ENCODE measurements at places on chromosomes 3 and 15. TPM values are rescaled to one million over a fixed set of nuclear protein-coding genes. Genes with fewer than 3 reads are reported as not detected.

- no peak for DNase-seq
These were observed 24.8 kb upstream of the OXTR start for GRCh38 chr3:8794247-8794646.

GRCh38 chr3:120040813-120041377 is 53.4 kb downstream of the GSK3B start:
- no peak for DNase-seq

The KLHL40 gene
- not detected for total RNA-seq

DNA sequence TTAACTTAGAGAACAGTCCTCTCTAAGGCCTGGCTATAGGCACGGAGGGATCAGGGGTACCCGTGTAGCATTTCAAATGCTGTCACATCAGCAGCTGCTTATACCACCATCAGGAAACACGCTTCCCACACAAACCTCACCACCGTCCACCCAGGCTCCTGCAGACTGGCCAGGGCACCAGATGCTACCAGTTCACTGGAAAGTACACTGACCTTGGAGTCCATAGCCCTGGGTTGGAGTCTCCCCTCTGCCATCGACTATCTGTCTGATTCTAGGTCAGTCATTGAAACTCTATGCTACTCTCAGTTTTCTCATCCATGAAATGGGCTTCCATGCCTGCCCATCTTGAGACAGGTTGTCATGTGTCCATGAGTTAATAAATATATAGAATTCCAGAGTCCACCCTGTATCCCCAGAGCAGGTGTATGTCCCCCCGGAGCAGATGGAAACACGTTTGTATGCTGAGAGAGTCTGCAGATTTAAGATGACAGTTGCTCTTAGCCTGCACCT is 156.0 kb upstream of the SMAD3 start:
- DNase-seq: no peak

- DNase-seq: no peak
These were observed 52.4 kb upstream of the MRPS22 start for GRCh38 chr3:139291276-139292051.

The TAMM41 gene
- 7.8 TPM for total RNA-seq

DNA sequence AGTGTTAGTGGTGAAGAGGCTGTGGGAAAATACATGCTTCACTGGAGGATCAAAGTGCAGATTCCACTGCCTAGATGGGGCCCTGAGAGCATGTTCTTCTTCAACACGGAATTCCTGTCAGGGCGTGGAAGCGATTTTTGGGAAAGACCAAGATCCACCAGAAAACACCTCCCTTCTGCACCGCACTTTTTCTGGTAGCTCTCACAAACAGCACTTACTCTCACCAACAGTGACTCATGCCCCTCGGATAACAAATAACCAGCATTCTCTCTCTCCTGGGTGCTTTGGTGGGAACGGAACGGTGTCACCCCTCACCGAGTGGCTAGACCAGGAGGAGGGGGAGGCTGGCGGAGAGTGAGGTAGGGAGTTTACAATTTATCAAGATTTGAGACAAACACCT is 40.1 kb downstream of the ADAMTSL3 start:
- DNase-seq: no peak

DNA sequence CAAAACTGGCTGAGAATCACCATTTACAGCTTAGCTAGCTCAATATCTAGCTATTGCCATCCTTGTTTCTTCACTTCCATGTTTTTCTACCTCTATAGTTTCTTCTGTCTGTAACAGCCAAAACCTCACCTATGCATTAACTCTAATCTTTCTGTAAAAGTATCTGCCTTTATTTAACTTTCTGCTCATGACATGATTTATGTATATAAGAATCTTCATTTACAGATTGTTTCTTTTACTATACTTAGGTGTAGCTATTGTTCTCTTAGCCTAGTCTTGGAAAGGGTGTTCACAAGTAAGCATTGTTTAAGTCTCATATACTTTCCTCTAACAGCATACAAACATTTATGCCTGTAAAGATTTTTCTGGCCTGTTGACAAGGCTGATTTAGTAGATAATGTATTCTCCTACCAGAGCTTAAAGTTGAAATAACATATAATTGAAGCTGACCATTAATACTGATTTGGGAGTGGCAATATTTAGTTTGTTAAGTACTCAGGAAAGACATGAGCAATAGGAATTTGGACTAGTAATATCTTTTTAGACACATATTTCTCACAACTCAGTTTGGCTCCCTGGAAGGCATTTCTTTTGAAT is 9.4 kb downstream of the FILIP1L start:
- no peak for DNase-seq

The HAPLN3 gene
- 1.0 TPM for total RNA-seq

DNA sequence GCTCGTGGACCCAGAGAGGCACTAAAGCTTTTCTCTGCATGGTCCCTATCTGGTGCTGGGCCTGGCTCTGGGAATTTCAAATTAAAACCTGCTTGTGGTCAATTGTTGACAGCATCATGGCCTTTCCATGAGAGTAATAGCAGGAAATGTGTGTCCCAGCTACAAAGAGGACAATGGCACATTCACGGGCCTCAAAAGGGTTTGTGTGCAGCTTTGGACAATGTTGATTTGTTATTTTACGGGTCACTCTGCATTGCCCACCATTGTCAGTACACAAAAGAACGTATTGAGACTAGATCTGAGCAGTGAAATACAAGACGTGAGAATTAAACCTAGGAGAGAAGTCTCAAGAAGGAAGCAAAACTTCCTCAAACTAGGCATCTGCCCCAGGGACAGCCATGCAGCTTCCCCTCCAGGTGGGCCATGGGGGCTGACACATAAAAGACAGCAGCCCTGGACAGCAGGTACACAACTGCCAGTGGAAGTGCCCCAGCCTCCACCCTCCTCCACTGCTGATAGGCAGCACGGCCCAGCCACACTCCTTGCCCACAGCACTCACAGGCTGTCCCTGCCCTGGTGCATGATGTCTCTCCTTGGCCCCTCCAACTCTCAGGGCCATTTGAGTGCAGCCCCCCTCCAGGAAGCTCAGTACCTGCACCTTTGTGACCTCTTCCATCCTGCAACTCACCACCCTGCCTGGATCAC is 15.9 kb upstream of the LTF start:
- DNase-seq: peak; percentile 34

The GXYLT2 gene
- 0.20 TPM for total RNA-seq

The PPP1R14D gene
- total RNA-seq: not detected

DNA sequence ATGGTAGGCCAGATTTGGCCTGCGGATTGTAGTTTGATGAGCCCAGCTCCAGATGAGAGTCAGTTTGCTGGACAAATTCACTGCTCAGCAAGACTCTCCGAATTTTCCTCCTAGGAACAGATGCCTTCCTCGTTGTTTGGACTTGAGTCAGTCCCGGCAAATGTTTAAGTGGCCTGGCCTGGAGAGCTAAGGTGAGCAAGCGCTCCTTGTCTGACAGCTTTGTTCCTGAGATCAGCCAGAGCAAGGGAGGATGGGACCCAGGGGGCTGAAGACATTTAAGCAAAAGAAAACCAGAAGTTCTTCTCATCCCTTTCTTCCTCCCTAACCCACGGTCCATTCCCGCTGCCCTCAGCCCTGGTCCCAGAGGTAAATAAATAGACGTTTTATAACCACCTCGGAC is 40.3 kb downstream of the POLR2M start:
- no peak for DNase-seq

- DNase-seq: peak; percentile 73
These were observed 191.6 kb downstream of the GAP43 start for GRCh38 chr3:115814778-115815380.

DNA sequence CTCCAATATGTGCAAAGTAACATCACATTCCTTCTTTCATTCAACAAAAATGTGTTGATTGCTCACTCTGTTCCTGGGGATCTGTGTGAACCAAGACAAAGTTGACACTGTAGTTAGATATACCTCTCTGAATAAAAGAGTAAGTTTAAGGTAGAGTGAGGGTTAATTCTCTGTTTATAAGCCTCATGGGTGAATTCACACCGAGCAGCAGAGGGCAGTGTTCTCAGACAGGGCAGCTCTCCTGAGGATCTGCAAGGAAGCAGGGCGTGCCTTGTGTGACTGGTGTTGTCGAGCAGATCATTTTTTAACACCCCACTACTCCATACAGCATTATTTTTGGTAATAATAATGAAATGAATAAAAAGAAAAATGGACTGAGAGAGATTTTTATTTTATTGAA is 34.4 kb downstream of the PAQR9 start:
- DNase-seq: peak; percentile 72

- no peak for DNase-seq
These were observed 30.8 kb downstream of the ACSBG1 start for GRCh38 chr15:78203346-78204225.

The NPRL2 gene
- 15.6 TPM for total RNA-seq

The CCR9 gene
- total RNA-seq: 0.15 TPM

GRCh38 chr15:90099868-90100831 is 2.1 kb downstream of the IDH2 start:
- DNase-seq: peak; percentile 81

- no peak for DNase-seq
These were observed 75.6 kb downstream of the FAM174B start for GRCh38 chr15:92579931-92580470.

GRCh38 chr3:549636-550035 is 353.1 kb downstream of the CHL1 start:
- no peak for DNase-seq

The KLHL6 gene
- total RNA-seq: 0.65 TPM

DNA sequence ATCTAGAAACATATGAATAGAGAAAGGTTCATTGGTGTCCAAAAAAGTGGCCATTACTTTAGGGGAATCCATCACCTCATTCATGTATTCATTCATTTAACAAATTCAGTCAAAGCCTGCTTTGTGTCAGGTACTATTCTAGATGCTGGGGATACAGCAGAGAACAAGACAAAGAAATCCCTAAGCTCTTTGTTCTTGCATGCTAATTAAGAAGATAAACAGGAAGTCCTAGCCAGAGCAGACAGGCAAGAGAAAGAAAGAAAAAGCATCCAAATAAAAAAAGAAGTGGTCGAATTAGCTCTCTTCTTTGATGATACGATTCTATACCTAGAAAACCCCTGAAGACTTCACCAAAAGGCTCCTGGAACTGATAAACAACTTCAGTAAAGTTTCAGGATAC is 12.4 kb upstream of the ZMAT3 start:
- DNase-seq: no peak

The PDZRN3 gene
- total RNA-seq: 1.3 TPM

The SMCO1 gene
- not detected for total RNA-seq

- DNase-seq: no peak
These were observed 733.4 kb downstream of the TUSC7 start for GRCh38 chr3:117443014-117443413.

DNA sequence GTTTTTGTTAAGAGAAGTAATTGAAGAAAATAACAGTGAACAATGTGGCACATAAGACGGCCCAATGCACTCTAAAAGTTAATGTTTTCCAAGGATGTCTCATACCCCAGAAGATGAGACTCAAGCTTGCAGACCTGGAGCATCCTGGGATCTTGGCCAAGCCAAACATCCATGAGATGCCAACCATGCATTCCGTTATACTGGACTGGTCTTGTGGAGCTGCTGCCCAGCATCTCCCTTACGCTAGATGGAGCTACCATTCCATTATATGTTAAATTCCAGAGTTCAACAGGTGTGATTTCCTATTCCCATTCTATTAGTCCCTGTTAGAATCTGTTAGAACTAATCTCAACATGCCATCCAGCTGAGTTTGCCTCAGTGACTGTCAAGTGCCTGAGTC is 181.8 kb downstream of the PDCD6IP start:
- no peak for DNase-seq

DNA sequence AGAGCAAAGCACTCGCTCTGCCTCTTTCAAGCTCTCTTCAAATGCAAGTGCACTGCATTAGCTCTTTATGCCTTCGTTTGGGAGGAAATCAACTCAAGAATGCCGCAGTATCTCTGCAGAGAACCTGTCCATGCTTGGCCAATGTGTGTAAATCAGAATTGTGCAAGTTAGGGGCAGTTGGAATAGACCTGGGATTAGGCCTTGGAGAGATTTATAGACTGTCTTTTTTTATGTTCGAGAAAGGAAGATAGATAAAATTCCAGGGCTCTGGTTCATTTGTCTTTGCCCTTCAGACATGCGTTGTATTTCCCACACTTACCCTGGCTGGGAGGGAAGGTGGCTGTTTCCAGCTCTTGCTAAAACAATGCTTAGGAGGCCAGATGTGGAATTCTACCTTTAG is 163.7 kb downstream of the MOBP start:
- no peak for DNase-seq

DNA sequence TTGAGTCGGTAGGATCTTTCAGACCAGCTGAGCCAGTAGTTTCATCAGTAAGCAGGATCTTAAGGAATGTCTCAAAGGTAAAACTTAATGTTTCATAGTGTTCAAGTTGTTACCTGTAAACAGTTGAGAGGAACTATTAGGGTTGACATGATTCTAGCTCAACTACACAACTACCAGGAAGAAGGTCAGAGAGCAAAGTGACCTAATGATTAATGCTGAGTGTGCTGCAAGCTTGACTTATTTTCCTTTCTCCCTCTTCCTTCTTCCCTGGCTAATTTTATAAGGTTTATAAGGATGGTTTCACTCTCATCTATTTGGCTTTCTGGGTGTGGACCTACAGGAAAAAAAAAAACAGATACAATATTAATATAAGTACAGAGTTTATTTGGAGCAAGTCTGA is 30.2 kb upstream of the LHFPL4 start:
- DNase-seq: no peak

DNA sequence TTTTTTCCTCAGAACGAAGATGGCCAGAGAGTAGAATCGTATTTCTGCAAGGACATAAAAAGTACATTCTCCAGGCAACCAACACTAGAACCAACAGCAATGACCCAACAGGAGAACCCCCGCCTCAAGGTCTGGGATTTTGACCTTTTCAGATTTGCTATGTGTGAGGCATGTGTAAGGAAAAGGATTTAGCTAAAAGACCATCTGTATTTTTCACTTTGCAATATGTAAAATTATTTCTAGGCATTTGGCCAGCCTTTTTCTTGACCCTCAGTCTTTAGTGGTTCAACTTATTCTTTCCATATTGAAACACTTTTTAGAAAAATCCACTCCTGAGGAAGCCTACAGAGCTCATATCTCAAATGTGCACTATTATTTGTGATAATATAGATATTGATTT is 219.2 kb upstream of the GOLGA6L4 start:
- no peak for DNase-seq

DNA sequence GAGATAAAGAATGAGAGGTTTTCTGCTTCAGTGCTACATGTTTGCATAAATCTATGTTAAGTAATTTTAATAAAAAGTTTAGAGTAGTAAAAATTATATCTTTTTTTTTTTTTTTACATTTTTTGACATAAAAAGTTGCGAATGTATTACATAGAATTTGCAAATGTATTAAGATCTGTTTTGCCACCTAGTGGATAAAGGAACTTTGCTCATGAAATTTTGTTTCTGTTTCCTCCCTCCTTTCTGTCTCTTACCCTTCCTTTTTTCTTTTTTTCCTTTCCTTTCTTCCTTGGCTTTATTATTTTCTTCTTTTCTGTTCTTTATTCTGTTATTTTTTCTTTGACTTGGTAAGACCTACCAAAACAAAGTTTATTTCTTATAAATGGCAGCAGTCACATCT is 58.5 kb upstream of the UTS2B start:
- DNase-seq: no peak

DNA sequence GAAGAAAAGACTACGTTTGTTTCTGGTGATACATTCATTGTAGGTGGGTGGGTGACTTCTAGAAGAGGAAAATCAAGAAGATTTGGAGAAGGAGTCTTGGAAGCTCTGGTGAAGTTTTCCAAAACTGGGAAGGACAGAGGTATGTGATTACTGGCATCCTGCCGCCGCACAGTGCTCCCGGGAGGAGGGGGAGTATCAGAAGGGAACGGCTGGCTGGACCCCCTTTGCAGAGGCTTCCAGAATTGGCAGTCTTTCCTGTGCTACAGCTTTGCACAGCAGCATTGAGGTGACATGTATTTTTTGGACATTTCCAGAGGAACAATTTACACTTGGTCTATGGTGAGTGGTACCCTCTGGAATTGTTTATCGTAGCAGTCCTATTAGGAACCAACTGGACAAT is 75.7 kb upstream of the EOMES start:
- DNase-seq: no peak

The NAALADL2 gene
- total RNA-seq: 4.2 TPM

Measured in left lobe of liver (tissue), 2 donors.